ENCODE measurements at places on chromosomes 12 and 14. TPM values are rescaled to one million over a fixed set of nuclear protein-coding genes. Genes with fewer than 3 reads are reported as not detected.

The PGF gene
- total RNA-seq, result not detected

- H3K27me3 ChIP-seq, result no peaks in the 10 kb centered on the region
- no peaks in the 10 kb centered on the region for H3K36me3 ChIP-seq
- H3K4me1 ChIP-seq, result no peaks in the 10 kb centered on the region
- H3K27ac ChIP-seq, result no peak overlapping the region
Observed at GRCh38 chr12:105264771-105265170, 28.8 kb upstream of the APPL2 start.

DNA sequence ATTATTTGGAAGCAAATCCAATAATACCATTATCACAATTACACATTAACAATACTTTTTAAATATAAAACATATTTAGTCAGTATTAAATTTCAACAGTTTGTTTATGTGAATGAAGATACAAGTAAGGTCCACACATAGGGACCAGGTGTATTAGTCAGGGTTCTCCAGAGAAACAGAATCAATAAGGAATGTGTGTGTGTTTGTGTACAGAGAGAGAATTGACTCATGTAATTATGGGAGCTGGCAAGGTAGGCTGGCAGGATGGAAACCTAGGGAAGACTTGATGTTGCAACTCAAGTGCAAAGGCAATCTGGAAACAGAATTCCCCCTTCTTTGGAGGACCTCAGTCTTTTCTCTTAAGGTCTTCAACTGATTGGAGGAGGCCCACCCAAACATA lies 123.2 kb upstream of the OTX2 start:
- H3K36me3 ChIP-seq, result no peaks in the 10 kb centered on the region
- H3K27me3 ChIP-seq, result no peaks in the 10 kb centered on the region
- no peak overlapping the region for H3K4me3 ChIP-seq
- no peaks in the 10 kb centered on the region for H3K4me1 ChIP-seq
- no peak for DNase-seq

The GLT1D1 gene
- not detected for total RNA-seq

DNA sequence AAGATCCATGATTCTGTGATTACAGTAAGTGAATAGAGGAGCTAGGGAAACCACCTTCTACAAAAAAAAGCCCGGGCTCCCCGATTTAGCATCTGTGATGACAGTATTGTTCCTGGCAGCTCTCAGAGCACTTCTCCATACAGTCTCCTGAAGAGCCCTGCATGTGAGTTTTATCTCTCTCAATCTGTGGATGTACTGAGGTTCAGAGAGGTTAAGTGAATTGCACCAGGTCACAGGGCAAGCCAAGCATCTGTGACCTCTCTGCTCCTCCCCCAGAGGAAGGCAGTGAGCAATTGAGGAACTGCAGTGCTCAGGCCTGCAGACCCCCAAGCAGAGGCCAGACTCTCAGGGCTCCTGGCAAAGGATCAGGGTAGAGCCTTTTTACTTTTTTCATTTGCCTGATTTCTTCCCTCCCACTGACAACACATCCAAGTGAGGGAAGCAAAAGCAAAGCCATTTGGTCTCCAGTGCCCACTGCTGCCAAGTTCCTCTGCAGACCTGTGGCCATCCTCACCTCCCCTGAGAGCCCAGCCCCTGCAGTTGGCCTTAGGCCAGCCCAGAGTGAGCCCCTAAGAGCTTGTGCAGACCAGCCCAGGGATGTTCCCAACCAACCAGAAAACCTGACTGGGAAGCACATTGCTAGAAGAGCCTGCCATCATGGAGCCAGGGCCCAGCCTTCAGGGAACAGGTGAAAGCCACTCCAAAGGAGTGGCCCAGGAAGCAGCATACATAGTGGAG lies 47.6 kb upstream of the PNMA1 start:
- peak overlapping the region; percentile 84 for H3K4me3 ChIP-seq
- peak overlapping the region; percentile 99 for H3K27ac ChIP-seq
- no peaks in the 10 kb centered on the region for H3K27me3 ChIP-seq
- DNase-seq, result peak; percentile 71

GRCh38 chr14:26621807-26622560 lies 24.2 kb upstream of the NOVA1 start:
- DNase-seq, result no peak
- H3K4me1 ChIP-seq, result no peaks in the 10 kb centered on the region
- no peaks in the 10 kb centered on the region for H3K27me3 ChIP-seq
- no peak overlapping the region for H3K27ac ChIP-seq
- no peak overlapping the region for H3K4me3 ChIP-seq
- no peaks in the 10 kb centered on the region for H3K36me3 ChIP-seq

- no peak overlapping the region for H3K4me3 ChIP-seq
- peaks cover 40% of the 10 kb centered on the region for H3K27me3 ChIP-seq
- H3K36me3 ChIP-seq, result no peaks in the 10 kb centered on the region
- H3K4me1 ChIP-seq, result no peaks in the 10 kb centered on the region
Observed at GRCh38 chr12:98896938-98897337, 251.8 kb downstream of the APAF1 start.

DNA sequence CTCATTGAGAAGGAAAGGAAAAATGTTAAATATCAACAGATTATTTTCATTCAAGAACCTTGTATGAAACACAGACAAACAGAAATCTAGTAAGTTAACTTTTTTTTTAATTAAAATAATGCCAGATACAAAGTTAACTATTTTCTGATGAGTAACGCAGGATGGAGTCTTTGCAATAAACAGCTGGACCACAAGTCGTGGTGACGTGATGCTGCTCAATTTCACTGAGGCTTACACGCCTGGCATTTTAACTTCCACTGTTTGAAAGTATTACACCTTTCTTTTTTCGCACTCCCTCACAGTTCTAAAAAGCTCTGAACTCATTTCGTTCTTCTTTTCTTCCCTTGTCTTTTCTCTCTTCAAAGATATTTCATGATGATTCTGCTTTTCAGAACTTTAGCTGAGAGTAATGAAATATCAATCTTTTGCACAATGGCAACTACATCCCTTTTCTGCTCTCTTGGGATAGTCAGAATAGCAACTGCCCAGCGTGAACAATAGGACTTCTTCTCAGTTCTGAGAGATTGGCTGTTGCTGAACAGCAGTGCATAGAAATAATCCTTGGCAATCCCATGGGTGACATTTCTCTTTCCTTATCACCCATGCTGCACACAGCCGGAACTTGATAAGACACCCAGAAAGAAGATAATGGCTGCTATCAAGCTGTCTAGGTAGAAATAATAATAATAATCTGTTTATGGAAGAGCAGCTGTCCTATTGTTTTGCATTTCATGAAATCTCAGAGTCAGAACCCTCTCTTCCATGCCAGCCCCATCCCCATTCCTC lies 160.5 kb downstream of the BTG1 start:
- no peak overlapping the region for H3K27ac ChIP-seq
- H3K36me3 ChIP-seq, result peaks cover 3% of the 10 kb centered on the region
- peaks cover 22% of the 10 kb centered on the region for H3K4me1 ChIP-seq
- H3K4me3 ChIP-seq, result no peak overlapping the region

The LMNTD1 gene
- total RNA-seq, result not detected

The GAS2L3 gene
- total RNA-seq, result 3.4 TPM

DNA sequence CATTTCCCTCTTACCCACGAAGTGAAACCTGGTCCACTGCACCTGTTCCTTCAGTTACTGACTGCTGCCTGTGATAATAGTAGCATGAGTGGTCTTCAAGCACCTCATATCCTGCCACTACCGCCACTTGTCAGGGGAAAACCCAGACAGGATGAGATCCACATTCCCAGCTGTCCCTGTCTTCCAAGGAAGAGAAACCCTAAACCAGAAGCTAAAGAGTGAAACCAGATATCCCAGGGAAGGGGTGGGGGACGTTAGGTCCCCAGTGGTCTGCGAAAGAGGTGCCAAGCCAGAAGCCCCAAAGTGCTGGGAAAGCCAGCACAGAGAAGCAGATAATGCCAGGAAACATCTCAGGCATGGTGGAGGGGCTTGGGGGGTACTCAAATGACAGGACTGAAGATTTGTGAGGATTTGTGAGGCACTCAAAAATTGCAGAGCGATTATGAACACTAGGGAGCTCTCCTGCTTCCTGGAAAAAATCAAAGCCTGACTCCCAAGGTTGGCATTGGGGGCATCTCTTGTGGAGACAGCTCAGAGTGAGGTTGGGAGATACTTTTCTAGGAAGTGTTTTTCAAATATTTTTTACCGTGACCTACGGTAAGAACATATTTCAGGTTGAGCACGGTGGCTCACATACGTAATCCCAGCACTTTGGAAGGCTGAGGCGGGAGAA lies 77.9 kb downstream of the TMEM30B start:
- peaks cover 21% of the 10 kb centered on the region for H3K27me3 ChIP-seq
- DNase-seq, result no peak
- no peaks in the 10 kb centered on the region for H3K36me3 ChIP-seq
- H3K27ac ChIP-seq, result no peak overlapping the region
- no peak overlapping the region for H3K4me3 ChIP-seq
- H3K4me1 ChIP-seq, result no peaks in the 10 kb centered on the region

DNA sequence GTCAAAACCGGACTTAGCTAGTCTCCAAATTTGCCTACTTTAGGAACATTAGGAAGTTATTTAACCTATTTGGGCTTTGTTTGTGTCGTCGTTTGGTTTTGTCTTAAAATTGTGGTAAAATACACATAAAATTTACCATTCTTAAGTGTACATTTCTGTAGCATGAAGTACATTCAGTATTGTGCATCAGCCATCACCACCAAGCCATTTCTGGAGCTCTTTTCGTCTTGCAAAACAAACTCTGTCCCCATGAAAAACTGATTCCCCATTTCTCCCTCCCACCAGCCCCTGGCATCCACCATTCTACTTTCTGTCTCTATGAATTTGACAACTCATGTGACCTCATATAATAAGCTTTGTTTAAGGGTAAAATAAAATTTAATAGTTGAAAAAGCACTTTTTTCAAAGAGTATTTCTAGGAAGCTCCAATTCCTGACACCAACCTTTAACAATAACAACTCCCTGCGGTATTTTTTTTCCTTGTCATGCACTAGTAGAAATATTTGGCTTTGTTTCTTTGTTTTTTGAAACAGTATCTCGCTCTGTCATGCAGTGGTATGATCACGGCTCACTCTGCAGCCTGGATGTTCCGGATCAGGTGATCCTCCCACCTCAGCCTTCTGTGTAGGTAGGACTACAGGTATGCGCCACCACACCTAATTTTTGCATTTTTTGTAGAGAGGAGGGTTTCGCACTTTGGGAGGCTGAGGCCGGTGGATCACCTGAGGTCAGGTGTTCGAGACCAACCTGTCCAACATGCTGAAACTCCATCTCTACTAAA lies 3.6 kb upstream of the UBC start:
- peaks cover 20% of the 10 kb centered on the region for H3K36me3 ChIP-seq
- peaks cover 90% of the 10 kb centered on the region for H3K4me1 ChIP-seq
- H3K27ac ChIP-seq, result peak overlapping the region; percentile 100
- peaks cover 15% of the 10 kb centered on the region for H3K27me3 ChIP-seq
- H3K4me3 ChIP-seq, result peak overlapping the region; percentile 100
- DNase-seq, result no peak
